ENCODE measurements at places on chromosomes 16 and 17.
A peak's percentile ranks its signal among the peaks of the same experiment; 100 is the strongest.

DNA sequence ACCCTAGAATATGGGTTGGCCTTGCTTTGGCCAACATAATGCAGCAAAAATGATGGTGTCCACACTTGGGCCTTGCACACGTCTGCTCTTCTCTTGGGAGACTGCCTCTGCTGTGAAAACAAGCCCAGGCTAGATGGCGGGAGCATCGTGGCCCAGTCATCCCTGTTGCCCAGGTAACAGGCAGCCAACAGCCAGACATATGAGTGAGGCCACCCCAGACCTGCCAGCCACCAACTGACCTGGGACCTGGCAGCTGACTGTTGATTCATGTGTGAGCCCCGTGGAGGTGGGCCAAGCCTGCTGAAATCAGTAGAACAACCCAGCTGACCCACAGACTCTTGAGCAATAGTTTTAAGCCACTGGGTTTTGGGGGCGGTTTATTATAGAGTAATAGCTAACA is 39.4 kb upstream of the CDH3 start:
- no peak for DNase-seq

DNA sequence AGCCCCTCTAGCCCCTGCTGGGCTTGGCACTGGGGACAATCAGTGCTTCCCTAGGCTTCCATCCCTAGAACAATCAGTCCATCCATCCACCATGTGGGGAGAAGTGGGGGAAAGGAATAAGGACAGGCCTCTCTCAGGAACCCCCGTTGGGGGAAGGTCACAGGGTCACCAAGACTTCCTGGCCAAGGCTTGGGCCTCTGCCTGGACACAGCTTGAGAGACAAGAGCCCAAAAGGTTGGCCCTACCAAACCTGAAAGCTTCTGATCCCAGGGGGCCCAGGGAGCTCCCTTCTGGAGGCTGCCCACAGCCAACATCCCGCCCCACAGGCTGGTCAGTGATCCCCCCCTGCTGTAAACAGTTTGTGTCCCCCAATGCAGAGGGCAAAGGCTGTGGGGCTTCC is 16.2 kb upstream of the MTMR4 start:
- no peak for DNase-seq

DNA sequence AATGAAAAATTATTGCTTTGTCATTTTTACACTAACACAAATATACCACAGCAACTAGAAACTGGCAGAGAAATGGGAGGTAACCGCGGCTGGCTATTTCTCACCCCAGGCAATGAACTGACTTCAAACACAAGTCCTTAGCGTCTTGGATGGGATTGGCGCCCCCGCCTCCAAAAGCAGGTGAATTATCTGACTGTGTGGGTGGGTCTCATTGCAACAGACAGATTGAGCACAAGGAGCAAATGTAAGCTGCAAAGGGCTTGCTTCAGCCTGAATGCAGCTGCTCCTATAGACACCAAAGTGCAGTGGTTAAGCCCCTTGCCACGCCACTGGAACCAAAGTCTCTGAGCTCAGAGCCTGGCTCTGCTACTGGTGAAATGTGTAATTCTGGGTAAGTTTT is 225.0 kb downstream of the XYLT1 start:
- DNase-seq = no peak

DNA sequence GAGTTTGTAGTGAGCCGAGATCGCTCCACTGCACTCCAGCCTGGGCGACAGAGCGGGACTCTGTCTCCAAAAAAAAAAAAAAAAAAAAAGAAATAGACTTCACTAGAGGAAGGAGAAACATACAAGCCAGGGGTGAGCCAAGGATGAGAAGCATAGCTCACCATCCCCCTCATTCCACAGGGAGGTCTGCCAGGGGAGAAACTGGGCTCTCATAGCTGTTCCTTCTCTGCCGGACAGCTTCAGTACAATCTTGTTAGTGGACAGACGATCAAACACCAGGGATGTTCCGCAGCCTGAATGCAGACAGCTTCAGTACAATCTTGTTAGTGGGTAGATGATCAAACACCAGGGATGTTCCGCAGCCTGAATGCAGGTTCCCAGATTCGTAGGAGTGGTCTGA is 509.6 kb downstream of the CDH13 start:
- no peak for DNase-seq

DNA sequence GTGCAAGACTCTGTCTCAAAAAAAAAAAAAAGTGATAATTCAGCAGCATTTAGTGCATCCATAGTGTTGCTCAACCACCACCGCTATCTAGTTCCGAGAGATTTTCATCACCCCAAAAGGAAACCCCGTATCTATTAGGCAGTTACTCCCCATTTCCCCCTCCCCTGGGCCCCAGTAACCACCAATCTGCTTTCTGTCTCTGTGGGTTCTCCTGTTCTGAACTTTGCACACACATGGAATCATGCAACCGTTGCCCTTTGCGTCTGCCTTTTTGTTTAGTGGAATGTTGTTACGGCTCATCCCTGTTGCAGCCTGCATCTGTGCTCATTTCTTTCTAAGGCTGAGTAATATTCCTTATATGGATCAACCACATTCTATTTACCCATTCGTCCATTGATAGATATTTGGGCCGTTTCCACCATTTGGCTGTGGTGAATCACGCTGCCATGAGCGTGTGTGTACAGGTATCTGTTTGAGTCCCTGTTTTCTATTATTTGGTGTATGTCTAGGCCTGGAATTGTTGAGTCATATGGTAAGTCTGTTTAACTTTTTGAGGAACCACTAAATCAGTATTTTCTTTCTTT is 8.7 kb upstream of the SYNGR2 start:
- DNase-seq = no peak

DNA sequence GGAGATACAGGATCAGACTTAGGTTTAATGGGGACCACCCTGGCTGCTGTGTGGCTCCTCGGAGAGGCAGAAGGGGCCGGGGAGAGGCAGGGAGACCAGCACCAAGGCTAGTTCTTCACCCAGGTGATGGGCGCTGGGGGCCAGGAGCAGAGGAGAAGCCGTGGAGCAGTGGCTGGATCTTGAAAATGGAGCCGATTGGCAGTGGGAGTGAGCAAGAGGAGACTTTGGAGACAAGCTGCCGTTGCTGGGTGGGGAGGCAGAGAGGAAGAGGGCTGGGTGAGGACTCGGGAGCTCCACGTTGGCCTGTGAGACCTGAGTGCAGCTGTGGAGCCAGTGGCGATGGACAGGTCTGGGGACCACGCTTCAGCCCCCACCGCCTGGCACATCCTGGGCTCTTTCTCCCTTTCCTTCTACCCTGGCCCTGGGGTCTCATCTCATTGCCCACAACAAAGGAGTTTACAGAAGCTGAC is 9.0 kb downstream of the RAB11FIP4 start:
- DNase-seq = no peak

- peak; percentile 82 for DNase-seq
Observed at GRCh38 chr17:15462976-15463772, 4.2 kb downstream of the CDRT4 start.

- DNase-seq = no peak
Observed at GRCh38 chr16:15961571-15962090, 12.2 kb downstream of the ABCC1 start.

DNA sequence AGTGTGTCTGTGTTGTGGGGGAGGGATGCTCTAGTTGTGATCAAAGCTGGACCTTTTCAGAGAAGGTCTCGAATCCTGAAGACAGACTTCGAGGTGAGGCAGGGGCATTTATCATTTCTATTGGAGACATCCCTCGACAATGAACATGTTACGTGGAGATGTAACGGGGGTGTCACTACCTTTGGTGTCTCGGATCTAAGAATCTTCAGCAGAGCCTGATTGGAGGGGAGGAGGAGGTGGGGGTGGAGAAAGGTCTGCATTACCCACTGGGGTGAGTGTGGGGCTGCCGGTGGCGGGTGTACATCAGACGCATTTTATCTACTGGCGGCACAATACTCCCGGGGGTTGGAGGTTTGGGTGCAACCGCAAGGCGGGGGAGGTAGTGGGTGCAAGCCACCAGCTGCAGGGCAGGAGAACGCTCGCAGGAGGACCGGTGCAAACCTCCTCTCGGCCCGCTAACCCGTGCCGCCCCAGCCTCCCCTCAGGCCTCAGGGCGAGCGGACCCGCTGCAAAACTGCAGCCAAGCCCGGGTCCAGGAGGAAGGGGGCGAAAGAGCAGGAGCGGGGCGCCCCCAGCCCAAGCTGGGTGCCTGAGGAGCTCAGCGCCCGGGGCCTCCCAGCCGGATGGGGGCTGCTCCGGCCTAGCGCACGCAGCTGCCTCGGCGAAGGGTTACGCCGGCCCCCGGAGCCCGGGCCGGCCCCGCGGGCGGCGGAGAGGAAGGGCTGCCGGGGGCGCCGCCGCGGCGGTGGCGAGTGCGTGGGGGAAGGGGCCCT is 735 bp downstream of the ZNF652 start:
- DNase-seq = peak; percentile 14

DNA sequence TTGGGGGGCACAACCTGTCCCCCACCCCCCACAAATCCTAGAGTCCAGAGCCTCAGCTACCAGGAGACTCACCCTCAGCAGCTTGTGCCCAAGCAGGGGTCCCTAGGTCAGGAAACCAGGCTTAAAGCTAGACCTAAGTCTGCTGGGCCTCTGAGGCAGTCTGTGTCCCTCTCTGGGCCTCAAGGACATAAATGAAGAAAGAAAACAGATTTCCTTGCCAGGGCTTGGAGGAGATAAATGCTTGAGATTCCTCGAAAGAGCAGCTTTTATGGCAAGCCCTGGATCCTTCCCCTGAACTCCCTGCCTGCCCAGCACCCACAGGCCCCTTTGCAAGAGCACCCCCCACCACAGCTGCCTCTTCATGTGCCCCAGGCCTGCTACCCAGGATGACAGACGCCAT is 3.3 kb downstream of the SRCIN1 start:
- no peak for DNase-seq

GRCh38 chr16:57299009-57299718 is 14.7 kb upstream of the PLLP start:
- DNase-seq = peak; percentile 89

DNA sequence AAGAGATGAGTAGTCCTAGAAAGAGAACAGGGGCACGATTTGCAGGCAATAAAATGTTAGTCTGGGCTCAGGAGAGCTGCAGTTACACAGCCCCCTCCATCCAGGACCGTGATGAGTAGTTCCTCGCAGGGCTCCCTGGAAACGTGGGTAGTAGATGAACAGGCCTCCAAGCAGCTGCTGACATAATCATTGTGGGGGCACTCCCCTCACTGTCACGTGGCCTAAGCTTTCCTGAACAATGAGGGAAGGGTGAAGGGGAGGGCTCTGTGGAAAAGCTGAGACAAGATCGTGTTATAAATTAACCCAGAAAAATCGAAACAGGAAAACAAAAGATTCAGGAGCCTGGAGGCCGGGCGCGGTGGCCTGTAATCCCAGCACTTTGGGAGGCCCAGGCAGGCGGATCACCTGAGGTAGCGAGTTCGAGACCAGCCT is 1.3 kb upstream of the PER1 start:
- peak; percentile 98 for DNase-seq

DNA sequence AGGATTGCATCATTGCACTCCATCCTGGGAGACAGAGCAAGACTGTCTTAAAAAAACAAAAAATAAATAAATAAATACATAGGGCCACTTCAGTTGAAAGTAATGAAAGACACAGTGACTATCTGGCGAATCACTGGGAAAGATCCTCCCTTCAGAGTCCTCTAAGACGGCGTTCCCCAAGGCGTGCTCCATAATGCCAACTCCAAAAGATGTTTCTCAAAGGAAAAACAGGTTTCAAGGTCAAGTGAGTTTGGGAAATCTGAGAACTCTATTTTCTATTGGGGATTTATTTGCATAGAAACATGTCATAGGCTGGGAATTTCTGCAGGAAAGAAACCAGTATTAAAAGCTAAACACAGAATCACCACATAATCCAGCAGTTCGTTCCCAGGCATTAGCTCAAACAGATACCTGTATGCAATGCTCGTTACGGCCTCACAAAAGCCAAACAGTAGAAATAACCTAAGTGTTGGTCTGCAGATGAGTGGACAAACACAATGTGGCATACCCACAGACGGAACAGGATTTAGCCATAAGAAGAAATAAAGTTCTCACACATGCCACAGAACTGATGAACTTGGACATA is 7.9 kb downstream of the KLHDC4 start:
- DNase-seq = no peak

- DNase-seq = no peak
Observed at GRCh38 chr17:55167024-55167725, 97.6 kb upstream of the HLF start.

DNA sequence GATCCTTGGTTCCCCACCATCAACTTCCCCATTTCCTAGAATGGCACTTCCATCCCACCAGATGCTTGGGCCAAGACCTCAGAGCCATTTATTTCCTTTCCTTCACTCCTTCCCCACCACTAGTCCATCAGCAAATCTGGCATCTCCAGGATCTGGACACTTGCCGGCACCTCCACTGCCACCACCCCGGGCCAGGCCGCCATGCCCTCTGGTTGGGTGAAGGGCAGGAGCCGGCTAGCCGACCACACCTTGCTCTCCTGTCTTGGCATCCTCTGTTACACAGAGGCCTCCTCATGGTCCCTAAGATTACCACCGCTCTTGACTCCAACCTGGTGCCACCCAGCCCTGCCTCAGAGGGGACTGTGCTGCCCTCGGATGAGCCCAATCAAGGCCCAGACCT is 104.5 kb downstream of the RMI2 start:
- no peak for DNase-seq

DNA sequence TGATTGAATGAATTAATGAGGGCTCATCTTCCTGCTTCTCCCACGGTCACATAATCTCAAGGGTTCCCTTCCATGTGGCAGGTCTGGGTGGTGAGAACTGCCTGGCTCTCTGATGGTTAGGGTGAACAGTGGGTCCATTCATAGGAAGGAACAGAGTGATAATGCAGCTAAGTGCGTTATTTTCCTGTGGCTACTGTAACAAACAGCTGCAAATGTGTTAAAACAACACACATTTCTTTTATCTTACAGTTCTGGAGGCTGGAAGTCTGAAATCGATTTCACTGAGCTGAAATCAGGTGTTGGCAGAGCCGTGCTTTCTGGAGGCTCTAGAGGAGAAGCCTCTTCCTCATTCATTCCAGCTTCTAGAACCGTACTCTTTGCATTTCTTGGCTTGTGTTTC is 95.3 kb downstream of the BMERB1 start:
- DNase-seq = no peak

- DNase-seq = peak; percentile 46
Observed at GRCh38 chr16:15498427-15499175, 64.2 kb downstream of the BMERB1 start.

GRCh38 chr16:67758006-67758405 is 38.9 kb upstream of the GFOD2 start:
- DNase-seq = no peak

- DNase-seq = no peak
Observed at GRCh38 chr16:82845116-82845515, 218.3 kb downstream of the CDH13 start.

DNA sequence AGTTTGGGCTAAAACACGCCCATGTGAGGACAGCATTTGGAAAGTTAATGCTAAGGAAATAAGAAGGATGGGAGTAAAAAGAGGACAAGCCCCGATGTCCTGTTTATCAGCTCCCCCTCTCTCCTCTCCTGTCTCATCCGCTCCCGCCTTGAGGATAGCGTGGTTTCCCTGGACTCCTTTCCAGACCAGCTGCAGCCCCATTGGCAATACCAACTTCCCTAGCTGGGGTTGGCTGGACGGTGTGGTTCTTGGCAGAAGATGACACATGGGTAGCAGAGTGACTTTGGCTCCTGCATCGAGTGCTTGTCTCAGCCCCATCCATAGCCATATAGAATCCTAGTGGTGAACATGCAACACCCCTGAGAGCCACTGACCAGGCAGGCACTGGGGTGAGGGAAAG is 185.9 kb downstream of the CCDC182 start:
- no peak for DNase-seq

- DNase-seq = no peak
Observed at GRCh38 chr16:50910736-50911100, 168.8 kb downstream of the CYLD start.

- no peak for DNase-seq
Observed at GRCh38 chr16:353404-354290, 1.1 kb upstream of the AXIN1 start.

GRCh38 chr17:68424861-68425260 is 32.4 kb downstream of the WIPI1 start:
- DNase-seq = no peak

- DNase-seq = peak; percentile 72
Observed at GRCh38 chr17:37802712-37803416, 58.0 kb upstream of the HNF1B start.
